ENCODE measurements at places on chromosomes 3 and 15.

DNA sequence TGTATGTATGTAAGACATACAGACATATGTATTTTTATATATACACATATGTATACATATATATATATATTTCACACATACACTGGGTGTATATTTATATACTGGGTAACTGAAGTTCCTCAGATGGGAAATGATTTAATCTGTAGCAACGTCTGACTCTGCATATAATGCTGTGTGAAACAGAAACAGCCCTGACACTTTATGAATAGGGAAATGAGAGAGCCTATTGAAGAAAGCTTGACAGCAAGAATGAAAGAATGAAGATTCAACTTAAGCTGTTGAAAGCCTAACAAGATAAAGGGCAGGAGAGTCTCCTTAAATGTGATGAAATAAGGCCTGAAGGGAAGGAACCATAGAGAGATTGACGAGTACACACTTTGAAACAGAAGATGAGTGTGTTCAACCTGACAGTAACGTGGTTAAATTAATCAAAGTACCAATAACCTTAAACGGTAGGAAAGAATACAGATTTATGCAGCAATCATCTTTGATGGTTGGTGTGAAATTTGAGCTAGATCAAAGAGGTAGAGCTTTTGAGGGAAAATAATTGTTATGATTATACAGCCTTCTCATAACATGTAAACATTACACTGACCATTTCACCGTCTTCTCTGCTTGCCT is 169.9 kb downstream of the MECOM start:
- peaks cover 12% of the 10 kb centered on the region for H3K4me1 ChIP-seq
- no peak for DNase-seq
- no peak overlapping the region for H3K27ac ChIP-seq
- no peaks in the 10 kb centered on the region for H3K36me3 ChIP-seq
- H3K27me3 ChIP-seq = no peaks in the 10 kb centered on the region

DNA sequence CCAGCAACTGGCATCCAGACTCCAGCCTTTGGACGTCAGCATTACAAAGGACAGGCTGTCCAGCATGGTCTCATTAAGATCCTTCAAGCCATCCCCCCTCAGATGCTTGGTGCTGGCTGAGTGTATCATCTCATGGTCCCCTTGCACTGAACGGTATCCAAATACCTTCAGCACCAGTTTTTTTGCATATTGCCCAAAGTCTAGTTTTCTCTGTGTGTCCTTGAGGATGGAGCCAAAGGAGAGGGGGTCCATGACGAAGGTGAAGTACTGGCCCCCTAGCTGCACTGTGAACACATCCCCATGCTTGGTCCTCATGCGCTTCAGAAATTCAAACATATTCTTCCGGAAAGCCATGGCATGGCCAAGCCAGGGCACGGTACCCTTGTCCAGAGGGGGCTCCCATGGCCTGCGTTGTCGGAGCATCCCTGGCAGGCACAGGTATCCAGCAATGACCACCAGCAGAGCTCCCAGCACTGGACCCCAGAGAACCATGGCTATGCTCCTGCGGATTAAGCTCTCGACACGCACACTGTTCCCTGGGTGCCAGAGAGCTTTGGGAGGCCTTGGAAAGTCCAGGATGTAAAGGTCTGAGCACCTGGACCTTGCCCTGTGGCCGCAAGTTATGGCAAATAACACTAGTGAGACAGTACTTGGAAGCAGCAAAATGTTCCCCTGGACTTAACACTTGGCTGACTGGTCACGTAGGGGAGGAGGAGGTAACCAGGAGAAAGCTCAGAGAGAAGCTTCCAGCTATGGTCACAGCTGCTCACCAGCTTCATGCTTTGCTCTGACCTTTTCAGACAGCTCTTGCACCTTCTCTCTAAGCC is at the start of gene CYP8B1:
TSS of gene CYP8B1 (minus strand) at position 555 of the 827 bp plus-strand sequence. CDS start at position 492, 63 bp downstream.
- H3K36me3 ChIP-seq = no peaks in the 10 kb centered on the region
- peaks cover 9% of the 10 kb centered on the region for H3K4me1 ChIP-seq
- H3K4me3 ChIP-seq = no peak within 1 kb of the TSS
- no peak within 1 kb of the TSS for H3K27ac ChIP-seq
- no peaks in the 10 kb centered on the region for H3K27me3 ChIP-seq
- DNase-seq = no peak

DNA sequence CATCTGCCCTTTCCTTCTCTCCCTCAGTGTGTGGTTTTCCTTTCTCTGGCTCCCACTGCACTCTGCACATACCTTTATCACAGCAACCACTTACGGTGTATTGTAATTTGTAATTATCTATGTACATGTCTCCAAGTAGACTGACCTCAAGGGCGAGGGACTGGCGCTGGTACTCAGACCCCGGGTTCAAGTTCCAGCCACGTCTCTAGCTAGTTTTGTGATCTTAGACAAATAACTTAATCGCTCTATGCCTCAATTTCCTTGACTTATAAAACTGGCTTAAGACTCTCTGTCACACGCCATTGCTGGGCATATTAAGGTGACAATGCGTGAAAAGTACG is 607 bp upstream of the SENP2 start:
- H3K27ac ChIP-seq = peak overlapping the region; percentile 99
- peak overlapping the region; percentile 89 for H3K4me3 ChIP-seq
- H3K36me3 ChIP-seq = no peaks in the 10 kb centered on the region
- peaks cover 43% of the 10 kb centered on the region for H3K4me1 ChIP-seq

DNA sequence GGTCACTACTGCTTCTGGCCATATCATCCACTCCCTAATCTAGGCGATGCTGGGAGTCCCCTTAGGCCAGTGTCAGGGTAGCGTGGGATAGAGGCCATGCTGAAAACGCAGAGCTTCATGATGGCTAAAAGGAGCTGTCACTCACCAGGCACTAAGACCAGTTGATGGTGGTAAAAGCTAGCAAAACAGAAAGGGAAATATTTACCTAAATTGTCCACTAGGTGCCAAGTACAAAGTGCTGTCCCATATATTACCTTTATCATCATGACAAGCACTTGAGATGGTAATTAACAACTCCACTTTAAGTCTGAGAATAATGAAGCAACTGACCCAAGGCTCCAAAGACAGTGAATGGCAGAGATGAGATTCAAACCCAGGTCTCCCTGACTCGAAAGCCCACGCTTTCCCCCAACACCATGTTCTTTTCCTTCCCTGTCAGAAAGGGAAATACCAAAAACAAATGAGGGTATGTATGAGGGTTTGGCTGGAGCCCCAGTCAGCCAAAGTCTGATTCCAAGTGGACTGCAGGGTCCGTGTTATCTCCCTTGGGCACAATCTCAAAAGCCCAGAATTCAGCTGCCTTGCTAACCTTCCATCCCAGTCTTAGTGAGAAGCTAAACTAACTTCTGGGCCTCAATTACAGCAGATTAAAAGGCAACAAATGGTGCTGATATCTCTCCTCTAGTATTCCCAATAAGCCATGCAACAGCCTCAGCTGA is 84.7 kb downstream of the RBPMS2 start:
- peaks cover 71% of the 10 kb centered on the region for H3K36me3 ChIP-seq
- peak overlapping the region; percentile 98 for H3K27ac ChIP-seq
- peaks cover 73% of the 10 kb centered on the region for H3K4me1 ChIP-seq
- no peaks in the 10 kb centered on the region for H3K27me3 ChIP-seq
- H3K4me3 ChIP-seq = no peak overlapping the region

- H3K4me1 ChIP-seq = no peaks in the 10 kb centered on the region
- H3K27ac ChIP-seq = no peak overlapping the region
- no peaks in the 10 kb centered on the region for H3K36me3 ChIP-seq
- H3K4me3 ChIP-seq = no peak overlapping the region
These were observed 9.6 kb upstream of the MYZAP start for GRCh38 chr15:57582090-57582489.

DNA sequence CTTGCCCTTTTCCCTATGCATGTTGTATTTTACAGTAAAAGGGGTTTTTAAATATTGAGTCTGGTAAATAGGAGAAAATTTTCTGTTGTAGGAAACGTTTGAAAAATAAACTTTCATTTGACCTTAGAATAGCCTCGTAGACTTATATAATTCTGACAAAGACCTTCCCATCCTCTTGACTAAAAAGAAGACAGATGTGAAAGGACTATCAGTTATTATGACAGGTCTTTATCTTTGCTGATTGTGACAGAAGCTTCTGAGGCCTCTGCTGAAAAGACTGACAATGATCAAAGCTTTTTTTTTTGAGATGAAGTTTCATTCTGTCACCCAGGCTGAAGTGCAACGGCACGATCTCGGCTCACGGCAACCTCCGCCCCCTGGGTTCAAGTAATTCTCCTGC is 24.2 kb downstream of the C2CD4A start:
- no peaks in the 10 kb centered on the region for H3K36me3 ChIP-seq
- no peak overlapping the region for H3K4me3 ChIP-seq
- no peaks in the 10 kb centered on the region for H3K27me3 ChIP-seq
- no peak overlapping the region for H3K27ac ChIP-seq
- H3K4me1 ChIP-seq = no peaks in the 10 kb centered on the region

GRCh38 chr3:142385078-142385477 is 62.8 kb downstream of the XRN1 start:
- peaks cover 34% of the 10 kb centered on the region for H3K36me3 ChIP-seq
- no peaks in the 10 kb centered on the region for H3K27me3 ChIP-seq
- no peak overlapping the region for H3K27ac ChIP-seq
- H3K4me3 ChIP-seq = no peak overlapping the region
- DNase-seq = no peak
- no peaks in the 10 kb centered on the region for H3K4me1 ChIP-seq

DNA sequence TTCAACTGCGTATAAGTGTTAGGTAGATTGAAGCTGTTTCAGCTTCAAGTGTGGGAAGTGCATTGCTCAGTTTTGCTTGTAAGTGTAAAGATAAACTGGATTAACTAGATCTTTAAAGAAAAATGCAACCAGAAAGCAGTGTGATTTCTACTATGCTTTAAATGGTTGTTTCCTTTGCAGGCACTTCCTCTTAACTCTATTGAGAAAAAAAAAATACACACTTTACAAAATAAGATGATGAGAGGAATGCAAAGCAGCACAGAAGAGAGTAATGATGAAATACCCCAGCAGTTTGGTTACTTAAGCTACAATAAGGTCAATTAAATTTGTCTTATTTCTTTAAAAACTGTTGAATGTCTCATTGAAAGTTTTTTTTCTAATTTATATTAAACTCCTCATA is 40.8 kb downstream of the DPH6 start:
- no peaks in the 10 kb centered on the region for H3K36me3 ChIP-seq
- H3K4me3 ChIP-seq = no peak overlapping the region
- no peak overlapping the region for H3K27ac ChIP-seq
- H3K4me1 ChIP-seq = peaks cover 27% of the 10 kb centered on the region
- no peak for DNase-seq

GRCh38 chr15:77871852-77872371 is 205.6 kb downstream of the TBC1D2B start:
- no peak overlapping the region for H3K27ac ChIP-seq
- no peak overlapping the region for H3K4me3 ChIP-seq
- H3K36me3 ChIP-seq = no peaks in the 10 kb centered on the region
- no peaks in the 10 kb centered on the region for H3K27me3 ChIP-seq
- DNase-seq = peak; percentile 63

DNA sequence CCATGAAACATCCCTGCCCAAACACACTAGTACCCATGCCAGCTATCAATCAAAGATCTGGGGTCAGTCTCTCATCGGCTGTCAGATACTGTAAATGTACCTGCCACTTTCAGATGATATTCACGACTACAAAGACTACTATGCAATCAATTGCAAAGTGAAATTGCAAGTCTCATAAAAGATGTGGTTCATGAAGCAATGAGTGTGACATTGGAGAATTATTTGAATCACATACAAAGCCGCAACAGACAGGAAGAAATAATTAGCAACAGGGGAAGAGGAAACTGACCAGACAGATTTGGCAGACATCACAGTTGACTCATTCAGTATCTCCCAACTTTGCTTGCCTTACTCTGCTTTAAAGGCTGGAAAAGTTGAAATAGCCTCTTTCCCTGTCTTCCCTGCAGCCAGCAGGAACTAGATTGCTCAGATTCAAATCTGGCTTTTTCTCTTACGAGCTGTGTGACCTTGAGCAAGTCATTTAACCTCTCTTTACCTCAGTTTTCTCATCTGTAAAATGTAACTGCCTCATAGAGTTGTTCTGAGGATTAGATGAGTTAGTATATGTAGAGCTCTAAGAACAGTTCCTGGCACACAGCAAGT is 95.7 kb upstream of the C3orf80 start:
- H3K36me3 ChIP-seq = no peaks in the 10 kb centered on the region
- no peak overlapping the region for H3K27ac ChIP-seq
- H3K4me3 ChIP-seq = no peak overlapping the region
- no peaks in the 10 kb centered on the region for H3K27me3 ChIP-seq
- DNase-seq = no peak
- H3K4me1 ChIP-seq = peaks cover 7% of the 10 kb centered on the region

DNA sequence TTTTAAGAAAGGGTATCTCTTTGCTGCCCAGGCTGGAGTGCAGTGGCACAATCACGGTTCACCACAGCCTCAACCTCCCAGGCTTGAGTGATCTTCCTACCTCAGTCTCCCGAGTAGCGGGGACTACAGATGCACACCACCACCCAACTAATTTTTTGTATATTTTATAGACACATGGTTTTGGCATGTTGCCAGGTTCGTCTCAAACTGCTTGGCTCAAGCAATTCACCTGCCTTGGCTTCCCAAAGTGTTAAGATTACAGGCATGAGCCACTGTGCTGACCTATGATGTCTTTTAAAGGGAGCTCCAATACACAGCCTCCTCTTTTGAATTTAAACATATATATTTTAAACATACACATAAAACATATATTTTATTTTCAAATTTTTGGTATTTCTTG is 60.9 kb downstream of the SLC9C1 start:
- H3K36me3 ChIP-seq = peaks cover 24% of the 10 kb centered on the region
- no peak overlapping the region for H3K27ac ChIP-seq
- H3K4me3 ChIP-seq = no peak overlapping the region

DNA sequence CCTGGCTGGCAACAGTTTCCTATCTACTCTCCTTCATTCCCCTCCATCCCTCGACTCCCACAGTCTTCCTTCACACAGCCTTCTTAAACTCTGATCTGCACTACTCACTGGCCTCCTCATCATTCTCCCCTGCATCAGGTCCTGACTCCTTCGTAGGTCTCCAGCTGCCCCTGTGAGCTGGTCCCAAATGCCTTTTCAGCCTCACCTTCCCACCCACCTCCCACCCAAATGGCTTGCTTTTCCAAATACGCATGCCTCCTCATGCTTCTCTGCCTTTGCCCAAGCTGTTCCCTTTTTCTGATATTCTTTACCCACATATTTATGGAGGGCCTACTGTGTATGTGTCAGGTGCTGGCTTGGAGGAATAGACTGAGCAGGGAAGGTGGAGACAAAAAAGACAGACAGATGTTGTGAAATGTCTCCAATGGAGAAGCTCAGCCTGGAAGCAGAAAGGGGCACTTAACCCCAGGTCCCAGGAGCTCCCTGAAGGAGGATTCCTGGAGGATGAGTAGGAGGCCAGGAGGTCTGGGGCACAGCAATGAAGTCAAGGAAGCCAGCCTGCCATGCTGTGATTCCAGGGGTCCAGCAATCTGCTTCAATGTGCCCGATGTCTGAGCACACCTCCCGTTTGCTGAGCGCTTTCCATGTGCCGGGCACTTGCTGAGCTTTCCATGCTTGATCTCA is 252.2 kb downstream of the SHQ1 start:
- peaks cover 9% of the 10 kb centered on the region for H3K27me3 ChIP-seq
- no peak overlapping the region for H3K4me3 ChIP-seq
- H3K4me1 ChIP-seq = peaks cover 42% of the 10 kb centered on the region

GRCh38 chr15:94098921-94099573 is 132.3 kb upstream of the MCTP2 start:
- no peak overlapping the region for H3K4me3 ChIP-seq
- no peak for DNase-seq
- no peak overlapping the region for H3K27ac ChIP-seq
- 0 out of 2 replicates have a peak, but pooled peaks cover 2% of the 10 kb centered on the region for H3K36me3 ChIP-seq
- no peaks in the 10 kb centered on the region for H3K27me3 ChIP-seq

All from WTC11 (cell line).